ENCODE measurements at places on chromosomes 16 and 17. TPM values are rescaled to one million over a fixed set of nuclear protein-coding genes. Genes with fewer than 3 reads are reported as not detected.

DNA sequence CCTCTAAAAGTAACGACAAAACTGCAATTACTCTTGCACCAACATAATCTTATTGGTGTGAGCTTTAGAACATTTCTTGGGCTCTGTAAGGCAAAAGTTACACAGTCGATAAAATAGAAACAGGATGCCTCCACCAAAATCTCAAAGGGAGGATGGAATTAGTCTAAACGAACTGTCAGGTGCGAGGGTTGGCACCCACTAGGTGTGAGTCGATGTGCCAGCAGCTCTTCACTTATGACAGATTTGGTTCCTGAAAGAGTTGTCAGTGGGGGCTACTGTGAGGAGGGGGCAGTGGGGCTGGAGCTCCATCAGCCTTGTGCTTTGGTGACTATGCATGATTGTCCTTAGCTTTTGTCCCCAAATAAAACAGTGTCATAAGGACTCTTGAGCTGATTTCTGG is 422.9 kb downstream of the TMEM114 start:
- H3K27ac ChIP-seq: no peak overlapping the region
- no peaks in the 10 kb centered on the region for H3K36me3 ChIP-seq
- no peak overlapping the region for H3K4me3 ChIP-seq
- H3K4me1 ChIP-seq: no peaks in the 10 kb centered on the region

GRCh38 chr17:73485130-73485529 is 159.1 kb downstream of the SDK2 start:
- no peaks in the 10 kb centered on the region for H3K4me1 ChIP-seq
- H3K27me3 ChIP-seq: peaks cover 2% of the 10 kb centered on the region
- DNase-seq: no peak
- no peak overlapping the region for H3K4me3 ChIP-seq

GRCh38 chr16:80656711-80657150 is 115.9 kb downstream of the DYNLRB2 start:
- H3K4me3 ChIP-seq: peak overlapping the region; percentile 77
- H3K4me1 ChIP-seq: peaks cover 31% of the 10 kb centered on the region
- H3K27me3 ChIP-seq: no peaks in the 10 kb centered on the region
- H3K36me3 ChIP-seq: peaks cover 56% of the 10 kb centered on the region
- H3K27ac ChIP-seq: peak overlapping the region; percentile 85

DNA sequence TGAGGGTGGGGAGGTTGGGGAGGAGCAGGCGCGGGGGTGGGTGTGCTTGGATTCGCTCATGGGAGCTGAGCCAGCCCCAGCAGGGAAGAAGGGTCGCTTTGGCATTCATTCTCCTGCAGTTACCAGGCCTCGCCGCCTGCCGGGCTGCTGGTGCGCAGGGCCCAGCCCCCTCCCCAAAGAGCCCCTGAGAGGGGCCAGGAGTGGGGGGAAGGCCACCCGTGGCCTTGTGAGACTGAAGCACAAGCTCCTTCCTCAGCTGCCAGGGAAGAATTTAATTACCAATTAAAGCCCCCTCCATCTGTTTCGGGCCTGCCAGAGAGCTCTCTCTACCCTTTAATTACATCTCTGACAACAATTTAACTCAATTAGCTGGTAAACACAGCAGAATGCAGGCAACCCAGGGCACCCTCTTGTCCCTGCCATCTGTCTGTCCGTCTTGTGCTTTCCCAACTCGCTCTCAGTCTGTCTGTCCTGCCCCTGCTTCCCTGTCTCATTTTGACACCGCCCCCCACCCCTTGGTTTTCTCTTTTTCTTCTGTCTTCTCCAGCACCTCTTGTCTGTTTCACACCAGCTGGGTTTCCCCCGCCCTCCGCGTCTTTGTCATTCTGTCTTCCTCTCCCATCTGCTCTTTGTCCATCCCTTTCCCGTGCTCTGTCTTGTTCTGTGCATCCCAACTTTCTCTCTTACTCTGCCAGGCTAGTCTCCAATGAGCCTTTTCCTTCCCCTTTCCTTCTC is 32.7 kb downstream of the CDK5RAP3 start:
- H3K4me3 ChIP-seq: no peak overlapping the region
- H3K27me3 ChIP-seq: peaks cover 29% of the 10 kb centered on the region
- DNase-seq: no peak
- no peak overlapping the region for H3K27ac ChIP-seq

DNA sequence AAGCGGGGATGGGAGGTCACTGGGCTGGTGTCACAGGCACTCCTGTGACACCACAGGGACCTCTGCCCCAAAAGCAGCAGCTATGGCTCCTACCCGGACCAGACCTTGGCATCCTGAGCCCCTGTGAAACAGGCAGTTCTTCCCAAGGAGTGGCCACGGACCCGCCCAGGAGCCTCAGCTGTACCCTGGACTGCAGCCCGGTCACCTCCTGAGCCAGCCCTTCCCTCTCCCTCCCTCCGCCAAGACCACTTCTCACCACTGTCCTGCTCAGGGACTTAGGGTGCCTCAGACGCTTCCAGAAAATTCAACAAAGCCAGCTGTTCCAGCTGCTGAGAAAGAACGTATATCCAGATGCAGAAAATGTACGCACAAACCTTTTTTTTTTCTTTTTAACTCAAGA is 13.9 kb upstream of the NCBP3 start:
- no peaks in the 10 kb centered on the region for H3K27me3 ChIP-seq
- no peak for DNase-seq
- no peaks in the 10 kb centered on the region for H3K4me1 ChIP-seq
- no peaks in the 10 kb centered on the region for H3K36me3 ChIP-seq
- H3K4me3 ChIP-seq: no peak overlapping the region
- no peak overlapping the region for H3K27ac ChIP-seq

DNA sequence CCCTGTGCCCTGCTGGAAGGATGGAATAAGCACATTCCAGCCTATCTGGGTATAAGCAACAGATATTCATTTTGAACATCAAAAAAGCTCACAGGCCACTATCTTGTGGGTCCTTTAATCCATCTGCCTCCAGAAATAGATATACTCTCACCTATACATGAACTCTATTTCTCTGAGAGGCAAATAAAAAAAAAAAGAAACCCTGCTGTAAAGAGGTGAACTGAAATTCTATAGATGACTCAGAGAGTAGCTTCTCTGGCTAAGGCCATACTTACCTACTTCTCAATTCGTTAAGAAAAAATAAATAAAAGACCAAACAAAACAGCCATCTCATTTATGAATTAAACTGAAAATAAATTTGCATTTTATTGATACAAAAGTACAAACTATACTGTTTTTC is 86.3 kb downstream of the DYNLRB2 start:
- H3K27me3 ChIP-seq: no peaks in the 10 kb centered on the region

- no peaks in the 10 kb centered on the region for H3K4me1 ChIP-seq
- H3K36me3 ChIP-seq: peaks cover 7% of the 10 kb centered on the region
- DNase-seq: no peak
- no peaks in the 10 kb centered on the region for H3K27me3 ChIP-seq
- H3K4me3 ChIP-seq: no peak overlapping the region
- H3K27ac ChIP-seq: no peak overlapping the region
Measured at GRCh38 chr16:47236716-47237115, 93.0 kb upstream of the NETO2 start.

CCL4 gene
- 50.4 TPM for total RNA-seq

HERPUD1 gene
- total RNA-seq: 166 TPM

TMED6 gene
- 1.3 TPM for total RNA-seq

CTRB2 gene
- total RNA-seq: not detected

All from activated CD4-positive, alpha-beta memory T cell treated with anti-CD3 and anti-CD28 coated beads, Interleukin-2, amount 10 ng/mL, durations not matched to agents 7 days and 5 days (primary cell).